AG04449 (cell line): ENCODE measurements at places on chromosomes 11 and 22.
A peak's percentile ranks its signal among the peaks of the same experiment; 100 is the strongest.

- DNase-seq = no peak
These were observed 3.4 kb upstream of the NR1H3 start for GRCh38 chr11:47254386-47254785.

- DNase-seq = peak; percentile 51
These were observed 12.5 kb downstream of the L3MBTL2 start for GRCh38 chr22:41217553-41218157.

- DNase-seq = no peak
These were observed 77.9 kb downstream of the PIWIL3 start for GRCh38 chr22:24696551-24697001.

DNA sequence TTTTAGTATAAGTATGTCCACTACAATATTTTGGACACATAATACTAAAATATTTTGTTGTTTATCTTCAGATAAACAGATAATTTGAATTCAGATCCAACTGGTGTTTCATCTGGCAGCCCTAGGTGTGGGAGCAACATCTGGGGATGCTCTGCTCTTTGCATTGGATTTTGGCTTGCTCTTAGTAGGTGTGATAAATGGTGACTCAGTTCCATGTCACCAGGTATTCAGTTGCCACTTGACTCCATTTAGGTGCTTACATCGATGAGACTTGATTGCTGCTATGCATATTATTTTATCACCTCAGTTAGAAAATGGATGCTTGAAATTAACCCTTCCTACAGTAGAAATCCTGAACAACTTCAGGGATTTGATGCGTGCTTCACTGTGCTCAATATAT is 13.3 kb upstream of the AMOTL1 start:
- DNase-seq = no peak

- no peak for DNase-seq
These were observed 4.4 kb downstream of the NAGA start for GRCh38 chr22:42066126-42066761.

DNA sequence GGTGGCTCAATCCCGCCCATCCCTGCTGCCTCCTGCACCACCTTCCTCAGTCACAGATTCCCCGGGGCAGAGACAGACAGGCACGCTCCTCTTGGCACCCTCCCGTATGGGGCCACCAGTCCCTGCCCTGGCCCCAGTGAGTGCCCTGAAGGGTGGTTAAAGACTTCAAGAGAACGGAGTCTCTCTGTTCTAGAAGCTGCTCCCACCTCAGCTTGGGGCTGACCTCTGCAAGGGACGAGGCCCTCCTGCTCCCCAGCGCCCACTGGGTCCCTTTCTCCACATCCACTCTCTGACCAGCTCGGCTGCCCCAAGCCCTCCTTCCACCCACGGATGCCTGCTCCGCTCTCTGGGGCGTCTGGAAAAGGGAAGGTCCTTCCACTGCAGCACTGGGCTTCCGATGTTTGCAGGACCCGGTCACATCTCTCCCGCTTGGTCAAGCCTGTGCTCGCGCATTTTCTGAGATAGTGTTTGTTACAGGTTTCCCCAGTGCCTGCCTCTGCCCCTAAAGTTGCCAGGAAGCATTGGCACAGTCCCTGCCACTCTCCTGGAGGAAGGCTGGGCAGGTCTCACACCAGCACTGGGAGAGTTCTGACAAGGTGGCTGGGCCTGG is 1487.9 kb downstream of the TBC1D22A start:
- no peak for DNase-seq

- no peak for DNase-seq
These were observed 18.8 kb upstream of the AMOTL1 start for GRCh38 chr11:94749369-94749768.

DNA sequence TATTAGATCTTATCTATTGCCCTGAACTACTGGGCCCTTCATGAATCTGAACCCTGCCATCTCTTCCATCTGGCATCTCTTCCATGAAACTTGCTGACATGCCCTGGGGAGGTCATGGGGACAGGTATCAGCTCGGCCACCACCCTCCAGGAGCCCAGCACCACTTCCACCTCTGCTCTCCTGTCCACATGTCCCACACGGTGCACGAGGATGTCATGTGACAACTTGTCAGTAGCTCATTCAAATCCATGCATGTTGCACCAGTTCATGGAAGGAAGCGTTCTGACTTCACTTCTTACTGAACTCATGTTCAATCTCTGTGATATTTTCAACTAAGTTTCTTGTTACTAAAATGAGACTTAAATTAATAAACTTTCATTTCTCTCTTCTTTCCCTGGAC is 16.6 kb downstream of the YPEL1 start:
- DNase-seq = no peak

GRCh38 chr11:37574361-37574760 is 976.3 kb upstream of the RAG2 start:
- no peak for DNase-seq

GRCh38 chr11:64711138-64711955 is 11.7 kb downstream of the NRXN2 start:
- no peak for DNase-seq

DNA sequence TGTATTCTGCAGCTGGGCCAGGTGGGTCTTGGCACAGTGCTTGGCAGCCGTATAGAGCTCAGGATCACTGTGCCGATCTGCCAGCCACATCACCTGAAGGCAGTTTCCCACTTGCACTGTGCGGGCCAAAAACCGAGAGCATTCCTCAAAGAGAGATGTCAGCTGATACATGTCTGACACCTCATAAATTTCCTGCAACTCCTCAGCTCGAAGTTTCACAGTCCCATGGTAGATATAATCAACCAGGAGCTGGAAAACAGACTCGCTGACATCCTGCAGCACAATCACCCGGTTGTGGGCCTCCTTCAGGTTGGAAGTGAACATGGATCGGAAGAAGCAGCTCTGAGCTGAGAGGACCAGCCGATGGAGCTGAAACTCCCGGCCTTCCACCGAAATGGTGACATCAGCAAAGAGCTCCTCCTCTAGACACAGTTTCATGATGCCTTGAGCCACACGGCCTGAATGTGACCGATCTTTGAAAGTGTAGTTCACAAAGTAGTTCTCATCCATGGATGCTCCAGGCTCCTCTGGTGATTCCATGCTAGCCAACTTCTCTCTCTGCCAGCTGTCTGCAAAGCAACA is 1.2 kb downstream of the KBTBD4 start:
- DNase-seq = no peak

DNA sequence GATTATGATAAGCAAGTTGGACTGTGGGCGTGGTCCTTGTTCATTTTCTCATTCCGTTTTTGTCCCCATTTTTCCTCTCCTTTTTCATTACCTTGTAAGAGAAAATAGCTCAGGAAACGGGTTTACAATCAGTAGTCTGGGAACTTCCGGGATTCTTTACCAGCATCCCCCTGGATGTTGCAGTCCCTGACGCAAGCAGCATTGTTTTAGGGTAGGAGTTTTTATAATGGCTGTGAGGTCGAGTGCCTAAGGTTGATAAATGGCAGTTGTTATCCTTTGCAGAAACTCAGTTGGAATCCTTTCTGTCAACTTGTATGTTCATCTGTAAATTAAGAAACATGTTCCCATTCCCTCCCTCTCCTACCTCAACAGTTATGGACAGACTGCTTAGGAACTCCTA is 68.3 kb downstream of the ARHGEF12 start:
- DNase-seq = no peak

DNA sequence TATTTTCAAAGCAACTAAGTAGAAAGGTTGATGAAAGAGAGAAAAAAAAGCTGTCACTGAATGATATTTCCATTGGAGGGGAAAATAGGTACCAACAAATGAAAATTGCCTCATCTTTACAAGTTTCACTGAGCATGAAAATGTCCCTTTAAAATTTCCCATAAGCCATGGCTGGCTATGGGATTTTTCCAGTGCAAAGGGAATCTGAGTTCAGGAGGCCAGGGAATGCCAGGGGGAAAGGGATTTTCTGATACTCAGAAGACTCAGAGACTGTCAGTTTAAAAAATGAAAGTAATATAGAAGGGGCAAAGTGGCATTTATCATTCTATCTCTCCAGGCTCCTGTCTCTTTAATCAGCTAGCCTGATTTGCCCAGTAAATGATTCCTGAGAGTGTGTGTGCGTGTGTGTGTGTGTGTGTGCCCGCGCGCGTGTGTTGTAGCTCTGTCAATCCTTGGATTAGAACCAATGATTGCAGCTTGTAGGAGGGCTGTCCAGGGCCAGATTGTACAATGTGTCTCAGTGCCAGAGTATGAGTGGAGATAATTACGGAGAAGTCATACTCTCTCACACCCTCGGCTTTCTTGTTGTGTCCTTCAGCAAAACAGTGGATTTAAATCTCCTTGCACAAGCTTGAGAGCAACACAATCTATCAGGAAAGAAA is at the start of gene NTM:
TSS of gene NTM (plus strand) at position 526 of the 662 bp plus-strand sequence.
- DNase-seq = no peak

DNA sequence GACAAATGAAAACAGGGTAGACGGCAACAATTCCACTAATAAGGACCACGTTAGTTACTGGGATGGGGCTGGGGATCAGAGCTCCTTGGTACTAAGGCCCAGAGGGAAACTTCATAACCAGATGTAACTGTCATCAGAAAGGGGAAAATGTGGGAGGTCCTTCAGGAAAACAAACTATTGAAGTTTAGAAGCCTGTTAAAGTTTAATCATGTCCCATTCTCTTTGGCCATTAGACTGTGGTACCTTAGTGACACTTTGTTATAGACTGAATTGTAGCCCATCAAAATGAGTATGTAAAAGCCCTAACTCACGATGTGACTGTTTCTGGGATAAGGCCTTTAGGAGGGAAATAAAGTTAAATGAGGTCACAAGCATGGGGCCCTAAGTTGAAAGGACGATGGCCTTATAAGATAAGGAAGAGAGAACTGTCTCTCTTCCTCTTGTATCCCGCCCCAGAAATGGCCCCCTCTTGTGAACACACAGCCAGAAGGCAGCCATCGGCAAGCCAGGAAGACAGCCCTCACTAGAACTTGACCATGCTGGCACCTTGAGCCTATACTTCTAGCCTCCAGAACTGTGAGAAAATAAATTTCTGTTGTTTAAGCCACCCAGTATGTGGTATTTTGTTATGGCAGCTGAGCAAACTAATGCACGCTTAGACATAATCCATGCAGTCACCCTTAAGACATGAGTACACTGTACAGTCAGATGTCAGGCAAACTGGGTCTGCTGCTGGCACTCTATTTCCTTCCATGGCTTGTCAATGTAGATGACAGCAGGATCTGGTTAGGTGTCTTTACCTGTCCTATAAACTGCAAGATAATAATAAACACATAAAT is 26.9 kb upstream of the USP47 start:
- no peak for DNase-seq

DNA sequence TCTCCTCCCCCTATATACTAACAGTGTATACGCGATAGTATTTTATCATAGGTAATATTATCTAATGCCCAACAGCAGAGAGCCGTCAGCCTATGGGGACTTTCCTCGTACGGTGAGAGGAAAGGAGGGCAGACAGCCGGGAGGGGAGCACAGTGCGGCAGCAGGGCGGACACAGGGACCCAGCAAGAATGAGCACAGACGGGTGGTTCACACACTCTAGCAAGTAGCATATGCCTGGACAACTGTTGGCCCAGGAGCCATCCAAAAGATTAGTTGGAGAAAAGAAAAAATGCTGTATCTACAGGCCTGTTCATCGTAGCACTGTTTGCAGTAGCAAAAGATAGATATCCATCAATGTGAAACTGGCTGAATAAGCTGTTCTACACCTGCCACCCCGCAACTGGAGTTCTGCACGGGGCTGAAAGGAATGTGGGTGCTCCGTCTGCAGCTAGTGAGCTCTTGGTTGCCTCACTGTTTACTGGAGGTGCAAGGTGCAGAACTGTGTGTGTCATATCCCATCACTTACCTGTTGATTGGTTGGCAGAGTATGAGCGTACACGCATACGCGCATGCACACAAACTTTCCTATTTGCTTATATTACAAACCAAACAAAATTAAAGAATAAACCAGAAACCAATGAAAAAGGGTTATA is 324.3 kb downstream of the TBC1D22A start:
- no peak for DNase-seq

GRCh38 chr11:94139416-94139815 is 10.8 kb downstream of the PANX1 start:
- no peak for DNase-seq

GRCh38 chr11:44634401-44635281 is 69.2 kb downstream of the CD82 start:
- DNase-seq = no peak

DNA sequence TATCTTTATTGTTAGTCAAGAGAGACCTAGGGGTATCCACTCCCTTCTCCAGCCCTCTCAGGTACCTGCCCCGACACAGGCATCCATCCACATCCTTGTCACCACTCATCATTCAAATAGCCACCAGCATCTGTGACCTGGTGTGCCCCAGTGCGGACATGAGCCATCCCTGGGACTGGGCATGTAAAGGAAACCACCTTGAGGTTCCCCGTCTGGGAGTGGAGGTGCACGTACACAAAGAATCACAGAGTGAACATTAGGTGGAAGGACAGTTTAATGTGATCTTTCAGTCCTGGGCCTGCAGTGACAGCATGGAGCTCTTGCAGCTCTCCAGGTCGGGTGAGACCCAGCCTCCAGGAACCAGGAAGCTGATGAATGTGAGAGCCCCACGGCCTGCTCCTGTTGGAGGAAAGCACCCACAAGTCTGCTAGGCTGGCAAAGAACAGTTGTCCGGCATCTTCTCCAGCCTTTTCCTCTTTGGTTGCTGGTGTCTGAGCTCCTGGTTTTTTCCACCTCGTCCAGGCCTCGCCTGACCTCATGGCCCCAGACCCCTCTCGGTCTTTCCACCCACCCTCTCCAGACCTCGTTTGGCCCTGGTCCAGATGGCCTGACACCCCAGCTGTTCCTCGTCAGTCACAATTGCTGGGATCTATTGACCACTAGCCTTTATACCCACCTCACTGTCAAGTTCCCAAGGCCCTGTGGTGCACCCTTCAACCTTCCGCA is 16.5 kb downstream of the PSMD13 start:
- no peak for DNase-seq

GRCh38 chr11:117921456-117921855 is 7.7 kb downstream of the TMPRSS13 start:
- DNase-seq = no peak

GRCh38 chr11:64239662-64240434 is 1.0 kb upstream of the FKBP2 start:
- DNase-seq = no peak

- DNase-seq = no peak
These were observed 5.6 kb downstream of the TPBGL start for GRCh38 chr11:75246006-75246670.

DNA sequence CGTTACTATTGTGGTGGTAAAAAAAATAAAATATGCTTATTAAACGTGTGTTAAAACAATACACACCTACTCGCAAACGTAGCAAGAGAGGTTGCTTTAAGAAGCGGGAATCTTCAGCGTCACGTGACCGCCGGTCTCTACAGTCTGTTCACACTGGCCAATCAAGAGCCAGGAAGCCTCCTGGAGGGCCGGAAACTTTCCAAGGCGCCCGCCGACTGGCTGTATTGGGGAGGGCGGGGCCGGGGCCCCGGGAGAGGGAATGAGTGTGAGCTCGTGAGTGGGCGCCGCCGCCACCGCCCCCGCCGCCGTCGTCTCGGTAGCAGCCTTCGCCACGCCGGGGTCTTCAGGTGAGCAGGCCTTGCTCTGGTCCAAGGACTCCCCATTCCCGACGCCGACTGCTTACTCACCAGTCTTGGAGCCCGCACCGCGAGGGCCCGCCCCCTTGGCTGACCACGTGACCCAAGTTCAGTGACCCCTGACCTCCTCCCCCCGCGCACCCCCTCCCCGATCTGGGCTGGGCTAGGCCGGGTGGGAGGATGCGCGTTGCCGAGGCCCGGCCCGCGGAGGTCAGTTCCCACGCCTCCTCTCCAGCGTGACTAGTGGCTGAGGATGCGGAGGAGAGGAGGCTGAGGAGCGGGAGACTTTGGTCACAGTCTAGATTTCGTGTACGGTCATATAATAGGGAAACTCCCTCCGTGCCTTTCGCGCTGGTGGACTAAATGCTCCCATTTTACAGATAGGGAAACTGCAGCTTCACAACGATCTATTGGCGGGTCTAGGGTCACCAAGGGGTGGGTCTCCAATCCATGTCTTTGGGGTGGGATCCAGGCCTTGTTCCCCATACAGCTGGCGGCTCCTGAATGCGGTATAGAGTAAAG is at the start of gene TAF6L:
TSS of gene TAF6L (plus strand) at position 253 of the 878 bp plus-strand sequence. CDS start 4,388 bp downstream, outside the sequence.
- DNase-seq = peak; percentile 71
